NCI-H2171 treated with DMSO at 0.1 percent for 48 hours (cell line): ENCODE measurements at places on chromosomes 7 and 10.

DNA sequence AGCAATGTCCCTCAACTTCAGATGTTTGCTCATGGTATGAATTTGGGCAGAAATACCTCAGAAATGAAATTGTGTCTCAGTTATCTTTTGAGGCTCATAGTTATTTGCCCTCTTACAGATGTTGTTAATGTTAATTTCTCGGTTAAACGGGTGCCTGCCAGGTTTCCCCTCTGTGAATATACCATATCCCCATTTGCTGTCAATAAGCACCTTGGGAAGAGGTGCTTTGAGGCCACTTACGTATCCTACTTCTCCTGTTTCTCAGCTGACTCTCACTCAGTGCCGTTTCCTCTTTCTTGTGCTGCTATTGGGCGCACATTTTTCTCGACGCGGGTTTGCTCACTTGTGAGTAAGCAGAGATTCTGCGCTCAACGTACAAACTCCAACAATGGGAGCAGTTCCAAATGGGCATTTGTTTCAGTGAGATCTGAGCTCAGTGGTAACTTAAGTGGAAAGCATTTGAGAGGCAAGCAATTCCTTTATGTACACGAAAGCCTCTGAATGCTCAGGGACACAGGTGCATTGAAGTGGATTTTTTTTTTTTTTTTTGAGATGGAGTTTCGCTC, 34.8 kb upstream of the JAKMIP3 start:
- peak; percentile 74 for DNase-seq

- no peak for DNase-seq
Observed at GRCh38 chr7:96401200-96401599, 79.3 kb upstream of the SLC25A13 start.

DNA sequence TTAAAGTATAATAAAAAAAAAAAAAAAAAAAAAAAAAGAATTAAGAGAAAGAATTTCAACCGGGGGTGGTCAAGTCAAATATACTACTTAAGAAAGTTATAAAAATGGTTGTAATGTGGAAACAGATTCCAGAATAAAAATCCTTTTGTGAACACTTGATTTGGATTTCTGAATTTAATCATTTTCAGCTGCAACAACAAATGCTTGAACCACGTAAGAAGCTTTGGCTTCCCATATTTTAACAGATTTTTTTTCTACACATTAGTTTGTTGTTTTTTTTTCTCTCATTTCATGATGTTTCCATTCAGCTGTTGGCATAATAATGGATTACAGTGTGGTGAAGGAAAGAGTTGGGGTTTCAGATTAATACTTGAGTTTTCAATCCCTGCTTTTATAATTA, 137.3 kb upstream of the AGR3 start:
- no peak for DNase-seq

DNA sequence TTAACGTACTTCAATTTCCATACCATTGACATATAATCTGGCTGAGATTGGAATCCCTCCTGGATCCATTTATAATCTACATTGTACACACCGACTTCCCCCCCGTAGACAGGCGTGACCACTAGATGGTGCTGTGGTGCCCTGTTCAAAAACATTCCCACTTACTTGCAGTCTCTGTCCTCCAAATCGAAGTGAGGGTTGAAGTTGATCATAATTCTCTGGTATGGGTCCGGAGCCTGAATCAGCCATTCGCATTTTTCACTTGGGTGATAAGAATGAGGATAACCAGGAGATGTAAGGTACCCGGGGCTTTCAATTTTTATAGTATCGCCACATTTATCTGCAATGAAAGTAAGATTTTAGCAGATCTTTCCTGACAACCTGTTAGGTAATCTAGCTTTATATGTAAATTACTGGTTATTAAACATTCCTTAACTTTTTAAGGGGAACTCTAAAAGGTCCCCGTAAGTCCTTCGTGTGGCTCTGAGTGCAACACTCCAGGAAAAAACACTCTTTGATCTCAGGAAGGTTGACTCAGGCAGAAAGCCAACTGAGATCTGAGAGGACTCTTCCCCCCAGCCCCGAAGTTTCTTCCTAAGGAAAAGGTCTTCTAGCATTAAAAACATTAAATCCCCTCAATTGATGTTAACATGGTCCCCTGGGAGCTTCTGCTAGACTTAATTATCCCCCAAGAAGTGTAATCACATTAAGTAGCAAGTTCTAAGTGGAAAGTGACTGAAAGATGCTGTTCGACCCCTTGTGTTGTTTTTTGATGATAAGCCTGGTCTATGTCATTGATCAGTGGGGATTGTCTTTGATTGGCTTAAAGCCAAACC, 3.7 kb downstream of the NRP1 start:
- DNase-seq, result peak; percentile 58

DNA sequence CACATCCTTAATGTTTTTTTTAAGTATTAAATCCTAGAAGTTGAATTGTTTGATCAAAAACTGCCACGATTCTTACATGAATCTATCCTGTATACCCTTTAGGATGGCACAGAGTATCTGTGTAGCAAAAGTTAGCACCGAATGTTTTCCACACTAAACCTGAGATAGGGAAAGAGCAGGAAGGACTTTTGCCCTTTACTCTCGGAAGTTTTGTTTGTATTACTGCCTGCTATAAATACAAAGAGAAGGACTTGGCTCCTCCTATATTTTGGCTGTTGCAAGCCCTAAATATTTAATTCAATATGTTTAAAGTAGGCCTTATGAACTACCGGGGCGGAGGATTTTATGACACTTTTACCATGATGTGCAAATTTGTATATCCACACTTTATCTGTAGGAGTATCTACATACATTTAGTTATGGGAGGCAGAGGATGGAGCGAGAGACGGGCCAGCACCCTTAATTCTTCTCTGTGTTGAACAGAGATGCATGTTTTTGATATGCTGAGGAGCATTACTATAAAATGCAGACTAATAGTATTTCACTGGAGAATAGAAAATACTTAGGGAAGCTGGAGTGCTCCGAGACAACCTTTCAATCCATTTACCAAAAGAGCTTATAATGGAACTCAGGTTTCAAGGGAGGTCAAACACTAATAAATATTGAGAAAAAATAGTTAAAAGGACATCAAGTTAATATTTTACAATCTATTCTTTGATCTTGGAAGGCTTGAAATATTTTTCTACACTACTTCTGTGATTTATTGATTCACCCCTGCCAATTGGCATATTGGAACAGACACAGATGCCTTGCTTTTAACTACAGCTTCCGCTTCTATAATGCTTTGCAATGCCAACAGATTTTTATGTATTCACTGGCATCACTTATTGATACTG, 97.4 kb downstream of the CHN2 start:
- DNase-seq, result no peak

DNA sequence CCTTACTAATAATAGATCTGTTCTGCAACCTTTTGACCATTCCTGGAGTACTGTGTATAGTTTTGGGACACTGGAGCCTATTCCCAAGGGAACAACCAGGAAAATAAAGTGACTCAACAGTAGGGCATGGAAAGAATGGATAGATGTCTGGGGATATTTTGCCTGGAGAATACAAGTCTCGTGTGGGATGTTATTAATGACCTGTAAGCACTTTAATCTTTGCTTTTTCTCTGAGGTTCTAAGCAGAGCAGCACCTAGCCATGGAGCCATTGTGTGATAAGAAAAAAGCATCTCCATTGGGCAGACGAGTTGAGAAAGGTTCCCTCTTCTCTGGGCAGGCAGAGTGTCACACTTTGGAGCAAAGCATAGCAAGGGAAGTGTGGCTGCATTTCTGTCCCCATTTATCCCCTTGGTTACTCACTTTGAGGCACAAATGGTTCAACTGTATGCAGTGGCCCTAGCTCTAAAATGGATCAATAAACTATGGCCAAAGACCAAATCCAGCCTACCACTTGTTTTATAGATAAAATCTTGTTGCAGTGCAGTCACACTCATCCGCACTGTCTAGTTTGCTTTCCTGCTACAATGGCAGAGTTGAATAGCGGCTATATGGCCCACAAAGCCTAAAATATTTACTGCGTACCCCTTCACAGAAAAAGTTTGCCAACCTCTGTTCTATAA, 21.0 kb upstream of the CCDC71L start:
- DNase-seq, result no peak

GRCh38 chr10:49099046-49099445, 16.3 kb downstream of the VSTM4 start:
- DNase-seq, result no peak

- no peak for DNase-seq
Observed at GRCh38 chr10:11425676-11426075, 185.8 kb downstream of the USP6NL start.
